ENCODE measurements at places on chromosomes 12 and 14.

DNA sequence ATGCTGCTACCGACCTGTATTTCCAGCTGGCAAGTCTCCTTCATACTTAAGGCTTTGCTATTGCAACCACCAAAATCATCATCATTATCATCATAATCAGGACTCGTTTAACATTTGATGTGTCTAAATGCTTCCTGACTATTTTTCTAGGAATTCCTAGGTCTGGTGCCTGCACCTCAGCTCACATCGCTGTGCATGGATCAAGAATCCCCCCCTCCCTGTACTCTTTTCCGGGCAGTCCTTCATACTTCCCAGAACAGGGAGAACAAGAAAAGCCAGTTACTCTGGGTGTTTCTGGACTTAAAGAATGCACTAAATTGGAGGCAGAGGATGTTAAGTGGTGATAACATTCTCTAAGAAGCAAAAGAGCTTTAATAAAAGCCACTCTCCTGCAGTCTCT is 9.4 kb downstream of the ERP27 start:
- no peak for DNase-seq

- no peak for DNase-seq
Observed at GRCh38 chr14:24343795-24344660, 4.2 kb upstream of the RIPK3 start.

- no peak for DNase-seq
Observed at GRCh38 chr12:67818459-67818903, 169.9 kb downstream of the DYRK2 start.

DNA sequence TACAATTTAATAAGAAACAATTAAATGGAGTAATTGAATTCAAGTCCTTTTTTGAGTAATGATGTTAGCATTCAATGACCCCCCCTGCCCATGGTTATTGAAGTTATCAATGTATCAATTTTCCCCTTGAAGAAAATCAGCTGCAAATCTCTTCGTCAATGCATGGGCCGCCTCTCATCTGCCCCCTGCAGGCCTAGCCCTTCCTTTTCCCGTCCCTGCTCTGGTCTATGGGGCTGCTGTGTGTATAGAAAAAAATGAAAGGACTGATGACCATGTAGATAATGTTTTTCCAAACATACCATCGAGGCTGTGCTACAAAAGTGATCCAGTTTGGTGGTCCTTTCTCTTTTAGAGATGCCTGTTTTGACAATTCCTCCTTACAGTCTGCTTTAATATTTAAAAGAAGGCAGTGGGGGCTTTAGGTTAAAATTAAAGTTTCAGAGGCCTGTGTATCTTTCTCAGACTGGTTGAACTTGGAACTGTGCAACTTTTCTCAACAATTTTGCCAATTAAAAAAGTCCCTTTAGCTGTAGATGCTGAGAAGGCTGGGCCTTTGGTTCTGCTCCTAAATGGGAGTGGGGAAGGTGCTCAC is 98.4 kb downstream of the APAF1 start:
- DNase-seq, result no peak

- DNase-seq, result no peak
Observed at GRCh38 chr14:88614218-88614907, 51.5 kb downstream of the ZC3H14 start.

DNA sequence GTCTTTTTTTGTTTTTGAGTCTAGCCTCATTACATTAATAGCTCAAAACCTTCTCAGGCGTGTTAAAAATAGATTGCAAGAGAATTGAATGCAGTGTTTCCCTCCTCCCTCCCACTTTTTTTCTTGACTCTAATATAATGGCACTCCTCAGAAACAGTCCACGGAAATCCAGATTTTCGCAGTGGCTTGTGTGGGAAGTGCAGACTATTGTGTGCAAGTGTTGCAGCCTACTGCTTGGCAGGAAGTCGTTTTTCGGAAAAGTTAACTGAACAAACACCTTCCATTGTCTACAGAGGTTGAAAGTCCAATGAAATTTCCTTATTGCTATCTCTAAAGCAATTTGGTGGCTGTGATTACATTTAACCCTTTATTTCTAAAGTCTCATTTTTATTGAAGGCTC is 147.9 kb upstream of the E2F7 start:
- DNase-seq, result no peak

DNA sequence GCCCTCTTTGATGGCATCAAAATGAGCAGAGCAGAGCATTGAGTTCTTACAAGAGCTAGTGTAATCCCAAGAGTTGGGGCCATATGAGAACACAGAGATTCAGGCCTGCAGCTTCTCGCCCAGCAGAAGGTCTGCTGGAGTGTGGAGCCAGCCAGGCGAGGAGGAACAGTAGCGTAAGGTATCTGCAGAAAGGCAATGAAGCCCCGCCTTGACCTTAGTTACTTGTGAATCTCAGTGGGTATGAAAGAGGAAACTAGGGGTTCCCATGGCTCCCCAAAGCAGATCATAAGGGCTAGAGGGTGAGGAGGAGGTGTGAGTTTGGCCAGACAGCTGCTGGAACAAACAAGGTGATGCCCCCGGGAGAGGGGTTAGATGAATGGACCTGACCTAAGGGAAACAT is 49.4 kb downstream of the SLC8A3 start:
- no peak for DNase-seq
